Stimulated activated CD8-positive, alpha-beta memory T cell treated with anti-CD3 and anti-CD28 coated beads, Interleukin-4, amount 100 ng/mL, for 4 hours (primary cell): ENCODE measurements at places on chromosomes 12 and 14.

- no peak for DNase-seq
These were observed 144.8 kb downstream of the TBC1D30 start for GRCh38 chr12:64968989-64969819.

DNA sequence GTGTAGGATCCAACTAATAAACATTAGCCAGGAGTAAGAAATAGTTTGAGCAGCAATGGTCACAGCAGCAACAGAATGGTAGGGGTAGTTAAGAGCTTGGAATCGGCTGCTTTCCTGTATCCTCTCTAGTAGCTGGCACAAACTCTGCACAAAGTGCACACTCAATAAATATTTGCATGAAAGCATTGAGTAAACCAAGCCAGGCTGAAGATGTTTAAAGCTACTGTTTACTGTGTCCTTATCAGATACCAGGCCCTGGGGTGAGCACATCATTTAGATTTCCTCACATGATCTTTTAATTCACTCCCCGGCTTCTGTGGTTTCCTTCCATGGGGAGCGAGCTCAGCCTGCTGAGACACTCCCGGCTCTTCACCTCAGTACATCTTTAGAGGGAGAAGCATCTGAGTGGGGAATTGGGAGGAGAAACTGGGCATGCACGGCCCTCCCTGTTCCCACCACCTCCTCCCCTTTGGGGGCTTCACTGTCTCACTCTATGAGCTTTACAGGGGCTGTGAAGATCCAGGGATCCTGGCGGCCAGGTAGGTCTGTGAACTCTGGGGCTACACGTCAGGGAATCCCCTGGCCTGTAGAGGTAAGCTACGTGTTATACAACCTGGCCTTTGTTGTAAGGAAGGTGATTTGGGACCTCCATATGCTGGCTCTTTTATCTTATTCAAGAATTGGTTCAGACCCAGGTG, 107.2 kb upstream of the VASH1 start:
- no peak for DNase-seq

DNA sequence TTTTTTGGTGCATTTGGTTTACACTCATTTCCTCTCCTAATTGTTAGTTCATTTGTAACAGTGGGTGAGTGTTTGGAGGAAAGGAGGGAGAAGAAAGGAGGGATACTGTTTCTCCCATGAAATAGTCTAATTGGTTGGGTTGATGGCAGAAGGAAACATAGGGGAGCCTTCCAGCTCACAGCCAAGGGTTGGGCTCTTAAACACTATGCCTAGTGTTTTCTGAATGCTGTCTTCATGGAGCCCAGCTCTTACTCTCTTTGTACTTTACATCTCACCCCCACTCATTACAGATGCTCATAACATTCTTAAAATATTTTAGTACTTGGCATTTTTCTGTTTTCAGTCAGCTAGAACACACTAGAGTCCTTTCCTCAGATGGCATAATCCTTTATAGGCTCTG, 38.2 kb downstream of the BAZ2A start:
- DNase-seq = no peak

DNA sequence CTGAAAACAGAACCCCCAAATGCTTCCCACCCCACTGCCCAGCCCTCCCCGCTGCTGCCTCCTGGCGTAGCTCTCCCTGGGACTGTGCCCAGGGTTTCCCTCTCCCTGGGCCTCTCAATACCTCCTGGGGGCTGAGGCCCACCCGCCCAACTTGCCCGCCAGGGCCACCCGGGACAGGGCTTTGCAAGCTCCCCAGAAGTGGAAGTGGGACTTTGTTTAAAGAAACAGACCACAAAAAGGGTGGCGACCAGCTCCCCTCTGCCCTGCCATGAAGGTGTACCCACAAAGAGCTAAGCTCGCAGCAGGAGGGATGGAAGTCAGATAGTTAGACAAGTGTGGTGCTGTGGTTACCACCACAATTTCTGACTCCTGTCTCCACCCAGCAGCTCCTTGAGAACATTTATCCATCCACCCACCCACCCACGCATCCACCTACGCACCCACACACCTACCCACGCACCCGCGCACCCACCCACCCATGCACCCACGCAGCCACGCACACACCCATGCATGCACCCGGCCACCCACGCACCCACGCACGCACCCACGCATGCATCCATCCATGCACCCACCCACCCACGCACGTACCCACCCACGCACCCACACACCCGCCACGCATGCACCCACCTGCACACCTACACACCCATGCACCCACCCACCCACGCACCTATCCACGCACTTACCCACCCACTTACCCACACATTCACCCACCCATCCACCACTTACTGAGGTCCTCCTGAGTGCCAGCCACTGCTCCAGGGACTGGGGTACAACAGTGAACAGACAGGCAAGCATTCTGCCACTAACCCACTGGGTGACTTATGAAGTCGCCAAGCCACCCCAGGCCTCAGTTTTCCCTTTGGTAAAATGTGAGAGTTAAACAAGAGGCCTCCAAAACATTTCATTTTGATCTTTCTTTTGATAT, 127.3 kb downstream of the SCARB1 start:
- no peak for DNase-seq

- no peak for DNase-seq
These were observed 12.0 kb upstream of the PRIMA1 start for GRCh38 chr14:93799989-93800921.

GRCh38 chr12:66393890-66394289, 91.6 kb downstream of the HELB start:
- no peak for DNase-seq

DNA sequence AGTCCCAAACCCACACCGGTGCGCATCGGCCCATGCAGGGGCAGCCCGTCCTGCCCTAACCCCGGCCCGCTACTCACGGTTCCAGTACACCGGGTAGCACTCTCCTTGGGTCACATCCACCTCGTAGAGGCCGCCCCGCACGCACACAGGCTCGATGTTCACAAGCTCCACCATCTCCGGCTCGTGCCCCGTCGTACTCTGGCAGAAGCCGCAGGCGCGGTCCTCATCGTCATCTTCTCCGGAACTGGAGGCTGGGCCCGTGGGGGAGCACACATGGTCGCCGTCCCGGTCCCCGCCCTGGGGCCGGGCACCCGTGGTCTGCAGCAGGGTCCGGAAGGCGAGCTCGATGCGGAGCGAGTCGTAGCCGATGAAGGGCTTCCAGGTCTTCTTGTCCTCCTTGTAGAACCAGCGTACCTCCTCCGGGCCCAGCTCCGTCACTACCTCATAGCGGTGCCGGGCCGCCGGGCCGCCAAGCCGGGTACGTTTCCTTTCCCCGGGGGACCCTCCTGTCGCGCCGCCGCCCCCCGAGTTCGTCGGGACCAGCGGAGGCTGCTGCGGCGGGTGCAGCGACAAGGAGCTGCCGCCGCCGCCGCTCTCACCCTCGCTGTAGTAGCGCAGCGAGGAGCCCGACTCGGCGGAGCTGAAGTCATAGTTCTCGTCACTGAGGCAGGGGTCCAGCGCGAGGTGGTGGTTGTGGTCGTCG, 788 bp downstream of the DDHD1 start:
- peak; percentile 33 for DNase-seq

- DNase-seq = no peak
These were observed 1.2 kb upstream of the TRIM9 start for GRCh38 chr14:51095854-51096823.

DNA sequence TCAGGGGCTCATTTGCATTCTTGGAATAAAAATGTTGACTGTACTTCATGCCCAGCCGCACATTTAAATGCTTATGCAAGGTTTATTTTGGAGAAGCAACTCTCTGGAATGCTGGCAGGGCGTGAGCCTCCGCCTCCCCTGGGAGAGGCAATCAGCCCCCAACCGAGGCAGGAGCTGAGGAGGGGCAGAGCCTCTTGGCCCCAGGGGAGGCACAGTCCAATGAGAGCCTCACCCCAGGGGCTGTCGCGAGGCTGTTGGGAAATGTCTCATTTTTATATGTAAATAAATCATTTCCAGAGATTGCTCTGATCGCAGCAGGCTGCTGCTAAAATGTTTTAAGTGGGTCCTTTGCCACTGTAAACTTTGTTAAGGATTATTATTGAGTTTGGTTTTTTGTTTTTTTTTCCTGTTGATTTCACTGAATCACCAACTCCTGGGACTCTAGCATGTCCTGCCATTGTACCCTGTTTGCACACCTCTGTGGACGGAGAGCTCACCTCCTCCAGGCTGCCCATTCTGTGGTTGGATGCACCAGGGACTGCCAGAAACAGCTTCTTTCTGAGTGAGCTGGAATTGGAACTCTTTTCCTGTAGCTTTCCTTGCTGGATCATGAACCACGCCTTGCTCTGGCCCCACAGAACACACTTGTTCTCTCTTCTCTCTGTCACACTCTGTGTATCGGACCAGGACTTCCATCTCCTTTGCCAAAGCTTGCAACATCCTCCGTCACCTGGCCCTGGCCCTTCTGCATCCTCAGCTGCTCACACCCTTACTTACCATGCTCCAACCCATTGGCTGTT, 46.9 kb upstream of the FAM181A start:
- no peak for DNase-seq

GRCh38 chr14:89258728-89259273, 158.2 kb downstream of the FOXN3 start:
- DNase-seq = no peak

DNA sequence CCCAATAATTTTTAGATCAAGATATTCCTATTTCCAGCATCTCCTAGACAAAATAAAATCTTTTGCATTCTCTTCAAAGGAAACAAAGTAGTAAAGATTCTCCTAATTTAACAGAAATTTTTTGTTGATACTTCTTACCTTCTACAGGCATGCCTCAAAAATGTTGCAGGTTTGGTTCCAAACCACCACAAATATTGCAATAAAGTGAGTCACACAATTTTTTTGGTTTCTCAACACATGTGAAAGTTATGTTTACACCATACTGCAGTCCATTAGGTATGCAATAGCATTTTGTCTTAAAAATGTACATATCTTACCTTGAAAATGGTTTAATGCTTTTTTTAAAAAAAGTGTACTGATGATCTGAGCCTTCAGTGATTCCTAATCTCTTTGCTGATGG, 65.6 kb upstream of the USP15 start:
- no peak for DNase-seq

DNA sequence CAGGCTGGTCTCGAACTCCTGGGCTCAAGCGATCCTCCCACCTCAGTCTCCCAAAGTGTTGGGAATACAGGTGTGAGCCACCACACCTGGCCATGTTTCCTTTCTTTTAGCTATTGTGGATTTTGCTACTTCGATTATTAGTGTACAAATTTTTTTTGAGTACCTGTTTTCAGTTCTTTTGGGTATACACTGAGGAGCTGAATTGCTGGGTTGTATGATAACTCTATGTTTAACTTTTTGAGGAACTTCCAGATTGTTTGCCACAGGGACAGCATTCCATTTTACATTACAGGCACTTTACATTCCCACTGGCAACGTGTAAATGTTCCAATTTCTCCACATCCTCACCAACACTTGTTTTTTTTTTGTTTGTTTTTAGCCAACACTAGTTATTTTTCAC, 198.1 kb upstream of the TBX3 start:
- DNase-seq = no peak

- no peak for DNase-seq
These were observed 427.2 kb downstream of the TMTC2 start for GRCh38 chr12:83113945-83114344.

DNA sequence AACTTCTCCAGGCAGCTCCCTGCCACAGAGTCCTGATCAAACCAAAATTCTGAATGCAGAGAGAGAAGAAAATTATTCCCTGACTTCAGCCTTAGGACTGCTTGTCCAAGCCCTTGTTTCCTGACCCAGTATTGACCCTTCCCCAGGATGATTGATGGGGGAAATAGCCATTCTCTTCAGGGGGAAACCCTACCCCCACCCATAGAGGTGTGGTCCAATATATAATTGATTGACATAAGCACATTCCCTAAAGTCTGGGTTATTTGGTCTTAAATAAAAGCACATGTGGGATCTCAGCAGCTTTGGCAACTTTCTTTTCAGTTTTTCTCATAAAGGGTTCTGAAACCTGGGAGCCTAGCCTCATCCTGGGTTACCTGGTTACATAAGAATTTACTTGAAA, 201.2 kb upstream of the DDHD1 start:
- no peak for DNase-seq

GRCh38 chr12:49953151-49953550, 2.6 kb downstream of the AQP2 start:
- DNase-seq = no peak

DNA sequence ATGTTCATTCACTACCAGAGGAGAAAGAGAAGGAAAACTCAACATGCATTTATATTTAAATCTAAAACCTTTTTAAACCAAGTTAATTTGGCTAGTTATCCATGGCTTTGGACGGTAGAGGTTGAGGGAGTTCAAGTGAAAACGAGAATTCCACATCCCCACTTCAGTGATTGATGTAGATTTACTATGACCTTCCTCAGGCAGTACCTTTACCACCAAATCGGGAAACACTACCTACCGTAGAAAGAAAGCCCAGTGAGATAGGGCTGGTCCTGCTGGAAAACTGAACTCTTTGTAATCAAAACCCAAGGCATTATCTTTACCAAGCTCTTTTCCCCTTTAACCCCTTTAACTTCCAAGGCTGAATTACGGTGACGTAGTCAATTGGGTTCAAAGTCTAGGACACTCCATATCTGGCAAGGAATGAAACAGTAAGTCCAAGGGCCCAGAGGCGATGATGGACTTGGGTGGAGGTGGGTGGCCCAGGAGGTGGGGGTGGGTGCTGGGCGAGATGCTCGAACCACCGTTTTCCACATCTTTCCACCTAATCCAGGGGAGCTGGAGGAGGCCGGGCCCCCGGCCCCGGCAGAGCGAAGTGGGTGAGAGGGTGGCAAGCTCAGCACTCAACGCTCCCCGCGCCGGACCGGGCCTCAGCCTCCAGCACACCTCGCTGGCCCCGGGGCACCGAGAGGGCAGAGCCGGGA, 618 bp downstream of the SEC23A start:
- no peak for DNase-seq

DNA sequence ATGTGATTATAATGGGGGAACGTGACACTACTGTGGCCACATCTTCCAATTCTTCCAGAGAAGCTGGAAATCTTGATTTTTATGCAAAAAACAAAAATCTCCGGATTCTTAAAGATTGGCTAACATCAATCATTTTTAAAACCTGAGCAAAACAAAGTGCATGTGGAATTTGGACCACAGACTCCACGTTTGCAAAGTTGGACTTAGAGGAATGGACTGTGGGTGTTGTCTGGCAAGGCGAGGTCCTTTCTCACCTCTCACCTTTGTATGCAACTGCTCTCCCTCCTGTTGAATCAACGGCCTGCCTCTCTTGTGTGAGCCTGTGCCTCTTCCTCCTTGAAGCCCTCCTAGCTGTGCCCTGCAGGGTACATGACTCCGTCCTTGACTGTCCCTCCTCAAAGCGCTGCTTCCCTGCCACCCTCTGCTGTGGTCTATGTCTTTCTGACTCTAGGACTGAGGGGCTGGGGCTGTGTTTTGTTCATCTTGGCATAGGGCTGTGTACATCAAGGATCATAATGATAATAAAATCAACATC, 122.4 kb downstream of the PHETA1 start:
- DNase-seq = no peak

GRCh38 chr12:119208626-119209061, 29.9 kb downstream of the HSPB8 start:
- no peak for DNase-seq
